ENCODE measurements at places on chromosomes 13 and 19. TPM values are rescaled to one million over a fixed set of nuclear protein-coding genes. Genes with fewer than 3 reads are reported as not detected.

OR7A10 gene
- total RNA-seq = not detected

CRX gene
- total RNA-seq = not detected

IGFL2 gene
- total RNA-seq = not detected

ODAD3 gene
- 0.60 TPM for total RNA-seq

ANO8 gene
- 2.3 TPM for total RNA-seq

Measured in mammary microvascular endothelial cell (primary cell).